Calu3 (cell line): ENCODE measurements at places on chromosomes 6 and 20. TPM values are rescaled to one million over a fixed set of nuclear protein-coding genes. Genes with fewer than 3 reads are reported as not detected.

LY6G6D gene
- not detected in 2 replicates for total RNA-seq

RBM12 gene
- 125 and 133 TPM in 2 replicates for total RNA-seq

PAQR8 gene
- total RNA-seq: 16.1 and 16.3 TPM in 2 replicates

SYCP2 gene
- 56.0 and 58.1 TPM in 2 replicates for total RNA-seq

DNA sequence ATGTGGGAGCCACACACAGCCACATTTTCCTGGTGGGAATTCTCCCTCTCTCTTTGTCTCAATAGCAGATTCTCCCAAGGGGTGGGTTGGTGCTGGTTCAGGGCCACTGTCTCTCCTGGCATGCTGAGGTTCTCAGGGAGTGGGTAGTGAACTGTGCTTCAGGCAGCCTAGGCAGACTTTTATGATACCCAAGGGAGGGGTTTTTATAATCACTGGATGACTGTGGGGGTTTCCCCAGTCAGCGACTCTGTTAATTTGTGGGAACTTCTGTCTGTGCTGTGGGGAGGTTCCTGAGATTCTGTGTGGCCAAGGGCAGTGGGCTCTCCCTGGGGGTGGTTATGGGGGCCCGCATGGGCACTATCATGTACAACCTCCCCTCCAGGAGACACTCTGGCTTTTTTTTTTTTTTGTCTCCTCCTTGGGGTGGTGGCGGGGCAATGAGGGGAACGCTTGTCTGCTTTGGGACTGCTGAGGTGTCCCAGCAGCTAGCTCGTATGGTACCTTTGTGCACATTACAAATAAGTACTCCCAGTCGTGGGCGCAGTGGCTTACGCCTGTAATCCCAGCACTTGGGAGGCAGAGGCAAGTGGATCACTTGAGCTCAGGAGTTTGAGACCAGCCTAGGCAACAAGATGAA lies 10.0 kb downstream of the PTK7 start:
- peaks cover 1% of the 10 kb centered on the region for H3K36me3 ChIP-seq
- DNase-seq: no peak
- H3K4me3 ChIP-seq: no peak overlapping the region
- H3K4me1 ChIP-seq: peaks cover 9% of the 10 kb centered on the region
- H3K27me3 ChIP-seq: no peaks in the 10 kb centered on the region

GRCh38 chr6:56802584-56802983 lies 152.3 kb upstream of the BEND6 start:
- no peaks in the 10 kb centered on the region for H3K27me3 ChIP-seq
- peak overlapping the region; percentile 44 for H3K27ac ChIP-seq
- no peaks in the 10 kb centered on the region for H3K36me3 ChIP-seq
- peaks cover 64% of the 10 kb centered on the region for H3K4me1 ChIP-seq

GRCh38 chr6:146664871-146665360 lies 66.1 kb downstream of the ADGB start:
- no peak overlapping the region for H3K27ac ChIP-seq
- H3K4me1 ChIP-seq: no peaks in the 10 kb centered on the region
- no peaks in the 10 kb centered on the region for H3K36me3 ChIP-seq
- H3K4me3 ChIP-seq: no peak overlapping the region

DNA sequence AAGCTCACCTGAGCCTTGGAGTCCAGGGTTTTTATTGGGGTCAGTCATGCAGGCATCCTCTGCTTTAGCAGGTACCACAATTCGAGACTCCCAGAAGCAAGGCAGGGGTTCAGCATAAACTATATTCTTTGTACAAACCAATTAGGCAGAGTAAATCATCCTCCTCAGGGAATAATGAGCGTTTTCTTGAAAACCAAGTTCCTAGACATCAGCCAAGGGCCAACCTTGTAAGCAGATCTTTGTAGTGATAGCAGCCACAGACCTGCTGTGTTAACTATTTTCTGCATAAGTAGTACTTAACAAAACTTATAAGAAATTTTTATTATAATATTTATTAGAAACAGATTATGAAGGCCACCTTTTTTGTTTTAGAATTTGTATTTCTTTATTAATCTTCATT lies 74.7 kb downstream of the STXBP5 start:
- H3K4me3 ChIP-seq: no peak overlapping the region
- H3K27me3 ChIP-seq: no peaks in the 10 kb centered on the region
- no peak for DNase-seq

DNA sequence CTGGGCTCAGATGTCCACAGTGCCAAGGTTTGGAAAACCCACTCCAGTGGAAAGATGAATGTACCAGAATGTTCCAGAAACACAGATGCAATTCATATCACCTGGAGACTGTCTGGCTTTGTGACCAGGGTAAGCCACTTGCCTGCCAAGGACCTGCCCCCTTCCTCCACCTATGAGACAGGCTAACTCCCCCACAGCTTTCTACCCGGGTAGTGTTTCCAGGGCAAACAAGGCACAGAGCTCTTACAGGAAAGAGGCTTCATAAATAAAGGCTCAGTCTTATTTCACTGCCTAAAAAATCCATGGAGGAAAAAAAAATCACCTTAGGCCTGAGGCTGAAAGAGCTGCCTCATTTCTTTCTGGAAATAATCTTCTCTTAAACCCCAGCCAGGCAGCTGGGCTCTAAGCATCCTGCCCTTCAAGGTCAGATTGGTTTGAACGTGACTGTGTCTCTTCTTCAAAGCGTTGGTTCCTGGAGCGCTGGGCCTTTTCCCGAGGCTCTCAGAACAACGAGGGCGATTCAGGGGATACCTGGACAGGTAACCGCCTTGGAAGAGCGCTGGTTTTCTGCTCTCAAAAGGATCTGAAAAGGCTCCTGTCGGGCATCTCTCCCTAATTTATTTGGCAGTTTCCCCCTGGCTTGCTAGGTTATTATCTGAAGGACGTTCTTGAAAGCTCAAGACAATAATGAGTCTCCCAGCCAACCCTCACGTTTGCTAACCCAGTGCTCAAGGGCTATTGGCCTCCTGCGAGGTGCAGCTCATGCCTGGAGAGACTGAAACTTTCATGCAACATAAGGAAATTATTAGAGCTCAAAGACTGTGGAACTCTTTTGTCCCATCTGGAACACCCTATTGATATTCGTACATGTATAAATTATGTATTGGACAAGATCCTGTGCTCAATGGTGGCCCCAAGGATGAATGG lies 199.2 kb upstream of the PMEPA1 start:
- no peak overlapping the region for H3K4me3 ChIP-seq
- no peak overlapping the region for H3K27ac ChIP-seq
- peaks cover 13% of the 10 kb centered on the region for H3K36me3 ChIP-seq

DNA sequence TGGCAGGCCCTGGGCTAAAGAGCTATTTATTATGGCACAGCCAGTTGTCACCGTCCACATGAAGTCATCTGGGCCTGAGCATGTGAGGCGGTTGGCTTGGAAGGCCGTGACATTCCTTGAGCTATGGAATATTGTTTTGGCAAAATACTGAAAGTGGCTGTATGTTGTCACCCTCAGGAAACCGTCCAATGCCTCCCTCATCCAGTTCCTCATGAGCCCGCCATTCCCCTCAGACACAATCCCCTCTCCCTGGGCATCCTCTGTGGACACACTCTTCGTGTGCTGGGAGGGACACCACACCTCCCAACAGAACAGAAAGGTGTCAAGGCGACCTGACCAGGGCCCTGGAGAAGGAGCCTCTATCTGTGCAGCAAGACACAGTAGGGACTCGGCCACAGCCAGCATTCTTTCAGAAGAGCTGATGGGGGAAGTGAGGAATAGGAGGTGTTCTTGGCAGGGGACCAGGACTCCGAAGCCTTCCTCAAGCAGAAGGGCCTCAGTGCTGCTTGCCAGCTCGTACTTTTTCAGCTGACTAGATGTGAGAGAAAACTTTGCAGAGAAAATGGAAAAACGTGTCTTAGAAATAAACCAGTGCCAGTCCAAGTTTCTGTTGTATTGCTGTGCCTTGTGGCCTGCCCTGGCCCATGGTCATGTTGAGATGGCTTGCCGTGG lies 120.5 kb downstream of the SOD2 start:
- H3K4me3 ChIP-seq: no peak overlapping the region
- H3K4me1 ChIP-seq: peaks cover 5% of the 10 kb centered on the region
- no peak overlapping the region for H3K27ac ChIP-seq
- H3K27me3 ChIP-seq: peaks cover 19% of the 10 kb centered on the region
- DNase-seq: no peak

DNA sequence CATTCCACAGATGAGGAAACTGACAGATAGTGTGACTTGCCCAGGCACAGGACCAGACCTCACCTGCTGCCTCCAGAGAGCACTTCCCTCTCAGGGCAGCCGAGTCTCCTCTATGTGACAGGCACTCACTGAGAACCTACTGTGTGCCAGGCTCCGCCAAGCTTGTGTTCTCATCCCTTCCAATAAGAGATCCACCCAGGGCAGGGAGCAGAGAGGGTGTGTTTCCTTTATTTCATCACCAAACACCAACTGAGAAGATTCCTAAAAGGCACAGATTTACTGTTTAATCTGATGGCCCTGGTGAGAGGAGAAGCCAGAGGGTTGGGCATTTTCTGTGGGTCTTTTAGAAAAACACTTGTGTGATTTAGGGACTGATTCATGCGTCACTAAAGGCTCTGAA lies 20.5 kb downstream of the SIRPA start:
- peaks cover 6% of the 10 kb centered on the region for H3K36me3 ChIP-seq
- no peak overlapping the region for H3K27ac ChIP-seq
- no peak overlapping the region for H3K4me3 ChIP-seq
- H3K4me1 ChIP-seq: peaks cover 21% of the 10 kb centered on the region

GRCh38 chr6:156729248-156729647 lies 47.9 kb upstream of the ARID1B start:
- no peaks in the 10 kb centered on the region for H3K27me3 ChIP-seq
- H3K36me3 ChIP-seq: no peaks in the 10 kb centered on the region
- no peaks in the 10 kb centered on the region for H3K4me1 ChIP-seq
- H3K4me3 ChIP-seq: no peak overlapping the region
- no peak overlapping the region for H3K27ac ChIP-seq

DNA sequence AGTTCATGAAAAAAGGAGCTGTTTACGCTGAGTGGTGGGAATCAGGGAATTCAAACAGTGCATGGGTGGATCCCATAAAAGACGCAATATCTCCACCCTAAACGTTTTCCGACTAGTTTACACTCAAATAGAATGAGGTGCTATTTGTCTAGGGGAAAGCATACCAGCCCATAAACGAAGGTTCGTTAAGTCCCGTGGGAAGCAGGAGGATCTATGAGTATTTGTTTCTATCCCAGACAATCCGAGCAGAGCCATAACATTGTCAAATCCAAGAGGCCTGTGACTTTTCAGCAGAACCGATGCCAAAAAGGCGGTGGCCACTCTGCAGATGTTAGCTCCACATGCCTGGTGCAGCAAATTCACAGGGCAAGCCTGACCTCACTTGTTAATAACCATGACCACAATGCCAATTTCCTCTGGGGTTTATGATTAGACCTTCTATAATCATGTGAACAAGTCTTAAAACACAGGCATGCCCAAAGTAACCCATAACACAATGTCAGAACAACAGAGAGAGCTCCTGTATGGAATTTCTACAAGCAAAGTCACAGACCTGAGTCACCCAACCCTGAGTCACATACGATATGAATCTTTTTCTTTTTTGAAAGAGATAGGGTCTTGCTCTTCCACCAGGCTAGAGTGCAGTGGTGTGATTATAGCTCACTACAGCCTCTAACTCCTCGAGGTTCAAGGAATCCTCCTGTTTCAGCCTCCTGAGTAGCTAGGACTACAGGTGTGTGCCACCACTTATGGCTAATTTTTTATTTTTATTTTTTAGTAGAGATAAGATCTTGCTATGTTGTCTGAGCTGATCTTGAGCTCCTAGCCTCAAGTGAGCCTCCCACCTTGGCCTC lies 123.3 kb downstream of the KIF13A start:
- no peaks in the 10 kb centered on the region for H3K27me3 ChIP-seq
- no peak overlapping the region for H3K4me3 ChIP-seq
- no peak for DNase-seq
- peaks cover 9% of the 10 kb centered on the region for H3K4me1 ChIP-seq
- no peak overlapping the region for H3K27ac ChIP-seq

DNA sequence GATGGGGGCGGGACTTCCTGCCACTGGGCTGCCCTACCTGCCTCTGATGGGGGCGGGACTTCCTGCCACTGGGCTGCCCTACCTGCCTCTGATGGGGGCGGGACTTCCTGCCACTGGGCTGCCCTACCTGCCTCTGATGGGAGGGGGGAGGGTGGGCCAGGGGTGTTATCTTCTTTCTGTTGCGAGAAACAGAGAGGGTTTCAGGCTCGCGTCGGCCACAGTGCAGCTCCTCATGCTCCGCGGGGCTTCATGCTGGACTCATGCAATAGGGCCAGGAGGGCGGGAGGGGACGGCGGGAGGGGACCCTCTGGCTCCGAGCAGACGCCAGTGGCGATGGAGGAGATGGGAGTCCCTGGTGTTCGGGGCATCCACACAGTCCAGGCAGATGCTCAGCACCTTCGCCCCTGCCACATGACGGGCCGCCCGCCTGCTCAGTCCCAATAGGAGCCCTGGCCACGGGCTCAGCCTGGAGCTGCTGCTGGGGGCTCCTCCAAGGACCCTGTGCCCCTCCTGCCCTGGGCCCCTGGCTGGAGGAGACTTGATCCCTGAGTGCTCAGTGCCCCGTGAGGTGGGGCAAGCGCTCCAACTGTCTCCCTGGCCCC lies 48.8 kb upstream of the CHRNA4 start:
- no peak overlapping the region for H3K4me3 ChIP-seq
- no peaks in the 10 kb centered on the region for H3K4me1 ChIP-seq
- H3K27ac ChIP-seq: no peak overlapping the region
- H3K27me3 ChIP-seq: peaks cover 65% of the 10 kb centered on the region

DNA sequence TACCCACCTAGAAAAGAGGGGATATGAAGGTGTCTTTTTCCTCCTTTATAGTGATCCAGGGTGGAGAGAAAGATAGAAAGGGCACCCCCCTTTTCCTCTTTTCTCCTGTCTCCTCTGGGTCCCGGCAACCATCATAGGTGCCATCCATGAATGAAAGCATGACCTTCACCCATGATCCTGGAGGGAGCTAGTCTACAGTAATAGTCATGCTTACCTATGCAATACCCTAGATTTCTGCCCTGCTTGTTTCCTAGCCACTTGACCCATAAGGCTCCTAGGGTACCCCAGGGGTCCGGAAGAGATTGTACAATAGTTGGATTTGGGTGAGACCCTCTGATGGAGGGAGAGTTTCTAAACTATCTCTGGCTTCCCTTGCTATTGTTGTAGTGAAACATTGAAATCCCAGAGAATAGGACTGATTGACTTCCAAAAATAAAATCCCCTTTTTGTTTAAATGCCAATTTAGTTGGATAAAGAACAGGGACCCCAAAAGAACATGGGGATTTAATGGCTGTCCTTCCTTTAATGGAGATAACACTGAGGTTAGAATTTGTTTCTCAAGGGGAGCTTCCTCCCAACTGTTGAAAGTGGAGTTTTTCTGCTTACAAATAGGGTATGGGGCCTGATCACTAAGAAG lies 366.8 kb upstream of the KHDRBS2 start:
- no peak for DNase-seq
- no peaks in the 10 kb centered on the region for H3K27me3 ChIP-seq
- no peak overlapping the region for H3K27ac ChIP-seq
- no peaks in the 10 kb centered on the region for H3K36me3 ChIP-seq
- H3K4me1 ChIP-seq: no peaks in the 10 kb centered on the region
- no peak overlapping the region for H3K4me3 ChIP-seq
